Stimulated activated CD4-positive, alpha-beta T cell treated with anti-CD3 and anti-CD28 coated beads, Interleukin-1b, Interleukin-23, amount 100 ng/mL, for 1 hour (primary cell): ENCODE measurements at places on chromosomes 4 and X.

DNA sequence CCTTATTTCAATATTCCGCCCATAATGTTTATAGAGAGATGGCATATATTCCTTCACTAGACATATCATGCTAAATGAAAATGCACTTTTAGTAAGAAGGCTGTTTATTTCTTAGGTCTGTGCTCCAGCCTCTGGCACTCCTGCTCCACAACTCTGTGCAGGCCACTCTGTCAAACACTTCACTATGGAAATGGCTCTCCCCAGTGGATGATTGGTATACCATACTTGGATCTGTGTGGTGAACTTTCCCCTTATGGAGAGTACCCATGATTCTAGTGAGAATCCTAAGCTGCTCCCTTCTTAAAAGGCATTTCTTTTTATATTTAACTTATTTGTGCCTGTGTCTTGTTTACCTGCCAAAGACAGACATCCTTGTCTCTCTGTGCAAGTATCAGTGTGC, 480.1 kb upstream of the GALNT7 start:
- DNase-seq, result no peak

- no peak for DNase-seq
Observed at GRCh38 chr4:78762529-78762928, 13.6 kb upstream of the BMP2K start.

GRCh38 chrX:20267931-20268701, 1.4 kb upstream of the RPS6KA3 start:
- no peak for DNase-seq

DNA sequence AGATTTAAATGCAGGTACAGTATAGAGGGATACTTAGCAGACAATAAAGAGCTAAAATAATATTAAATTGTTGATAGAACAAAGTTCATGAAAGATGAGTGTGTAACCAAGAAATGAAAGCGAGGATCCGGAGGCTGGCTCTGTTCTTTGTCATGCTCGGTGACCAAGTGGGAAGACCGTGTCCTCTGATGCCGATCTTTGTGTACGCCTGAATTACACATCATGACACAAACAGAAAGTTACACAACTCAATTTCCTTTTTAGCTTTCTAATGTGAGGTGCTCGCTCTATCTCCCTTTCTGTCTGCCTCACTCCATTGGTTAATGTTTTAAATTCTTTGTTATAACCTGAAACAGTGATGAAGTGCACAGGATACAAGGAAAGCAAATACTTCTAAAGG, 114.8 kb upstream of the NEIL3 start:
- no peak for DNase-seq

GRCh38 chr4:24932515-24933225, 19.8 kb upstream of the CCDC149 start:
- DNase-seq, result no peak

DNA sequence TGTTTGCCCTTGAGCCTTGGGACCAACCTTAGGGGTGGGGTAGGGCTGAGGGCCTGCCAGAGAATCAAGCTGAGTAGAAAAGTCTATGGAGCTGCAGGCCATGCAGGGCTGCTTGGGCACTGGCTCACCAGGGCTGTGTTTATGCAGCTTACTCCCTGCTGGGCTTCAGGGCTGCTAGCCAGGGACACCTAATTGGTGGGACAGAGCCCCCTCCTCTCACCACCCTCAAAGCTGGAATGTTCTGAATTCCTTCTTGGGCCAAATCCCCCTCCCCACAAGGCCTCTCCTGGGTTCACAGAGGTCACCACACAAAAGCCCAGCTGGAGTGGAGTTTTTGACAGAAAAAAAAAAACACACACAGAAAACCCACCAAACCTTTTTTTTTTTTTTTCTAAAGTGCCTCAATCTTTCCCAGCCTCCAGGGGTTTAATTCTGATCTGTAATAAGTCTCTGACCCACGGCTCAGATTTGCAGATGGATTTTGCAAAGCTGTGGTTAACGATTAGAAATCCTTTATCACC, at the start of gene CLDN2:
Gene CLDN2, plus strand, starts transcription at position 471 of the 521 bp plus-strand sequence. CDS start 7,827 bp downstream, outside the sequence.
- no peak for DNase-seq

GRCh38 chr4:167614866-167615265, 380.6 kb upstream of the SPOCK3 start:
- DNase-seq, result no peak

DNA sequence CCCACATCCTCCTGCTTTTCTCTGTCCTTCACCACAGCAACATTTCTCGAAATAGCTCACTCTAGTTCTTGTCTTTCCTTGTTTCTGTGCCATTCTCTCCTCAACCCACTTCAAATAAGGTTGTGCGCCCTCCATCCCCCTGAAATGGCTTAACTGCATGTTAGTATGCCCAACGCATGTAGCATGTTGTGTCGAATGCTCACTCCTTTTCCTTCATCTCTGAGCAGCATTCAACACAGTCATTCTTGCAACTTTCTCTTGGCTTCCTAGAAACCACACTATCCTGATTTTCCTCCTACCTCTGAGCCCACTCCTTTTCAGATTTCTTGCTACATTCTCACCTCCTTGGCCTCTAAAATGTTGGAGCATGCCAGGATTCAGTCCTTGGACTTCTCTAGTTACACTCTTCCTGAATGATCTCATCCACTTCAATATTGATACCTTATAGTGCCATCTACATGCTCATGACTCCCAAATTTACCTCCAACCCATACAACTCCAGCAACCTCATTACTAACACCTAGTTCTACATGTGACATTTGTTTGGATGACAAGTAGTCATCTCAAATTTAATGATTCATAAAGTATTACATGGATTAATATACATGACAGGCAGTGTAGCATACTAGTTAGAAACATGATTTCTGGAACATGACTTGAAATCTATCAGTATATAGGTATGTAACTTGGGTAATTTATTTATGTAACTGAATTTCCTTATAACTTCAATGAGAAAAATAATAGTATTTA, 22.3 kb downstream of the RBMX start:
- no peak for DNase-seq

- no peak for DNase-seq
Observed at GRCh38 chrX:153864101-153864500, 21.9 kb downstream of the L1CAM start.

DNA sequence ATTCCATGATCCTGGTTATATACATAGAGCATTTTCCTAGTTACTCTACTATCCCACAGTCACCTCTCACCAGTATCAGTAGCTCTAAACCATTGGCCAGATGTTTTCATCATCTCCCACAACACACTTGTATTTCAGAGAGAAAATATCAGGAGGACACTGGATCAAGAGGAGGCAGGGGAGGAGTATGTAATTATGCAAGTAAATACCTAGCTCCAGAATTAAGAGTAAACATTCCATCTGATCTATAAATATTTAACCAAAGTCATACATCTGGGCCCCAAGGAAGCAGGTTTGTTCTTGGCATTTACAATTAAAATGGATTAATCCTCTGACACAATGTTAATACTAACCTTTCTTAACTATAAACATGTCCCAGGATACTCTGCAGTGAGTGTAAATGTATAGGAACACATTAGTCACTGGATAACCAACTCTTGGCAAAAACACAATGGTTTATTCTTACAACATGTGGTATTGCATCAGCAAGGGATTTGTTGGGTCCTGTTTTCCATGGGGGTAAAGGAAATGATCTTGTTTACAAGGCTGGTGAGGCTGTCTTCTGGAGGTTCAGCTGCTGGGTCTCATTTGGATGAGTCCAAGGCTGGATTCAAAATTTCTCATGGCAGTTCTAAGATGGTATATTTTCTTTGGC, 170.1 kb downstream of the ATG4A start:
- DNase-seq, result no peak

DNA sequence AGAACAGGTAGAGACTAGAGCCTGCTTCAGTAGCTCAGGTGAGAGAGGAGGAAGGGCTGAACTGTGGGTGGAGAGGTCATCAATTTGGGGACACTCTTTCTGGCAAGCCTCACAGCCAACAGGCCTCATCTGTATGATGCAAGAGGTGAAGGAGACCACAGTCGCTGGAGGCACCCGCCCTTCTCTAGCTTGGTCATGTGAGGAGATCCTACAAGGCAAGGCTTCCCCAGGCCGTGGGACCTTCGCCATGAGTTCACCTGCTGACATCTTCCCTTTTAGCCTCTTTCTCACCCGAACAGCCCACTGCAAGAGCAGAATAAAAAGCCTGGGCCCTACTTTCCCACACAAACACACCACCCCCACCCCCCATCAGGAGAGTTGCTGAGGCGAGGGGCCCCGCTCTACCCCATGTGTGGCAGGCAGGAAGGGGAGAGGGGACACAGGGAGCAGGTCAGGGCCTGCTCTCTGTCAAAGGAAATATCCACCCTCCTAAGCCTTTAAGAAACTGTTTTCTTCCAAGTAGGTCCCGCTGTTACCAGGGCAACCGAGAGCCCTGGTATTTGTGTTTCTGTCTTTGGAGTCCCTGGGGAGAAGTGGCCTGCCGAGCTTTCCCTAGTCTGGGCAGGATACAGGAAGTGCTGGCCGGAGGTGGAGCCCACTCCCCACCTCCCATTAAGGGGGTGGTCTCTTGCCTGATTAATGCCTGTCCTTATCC, 8.1 kb downstream of the RTL5 start:
- no peak for DNase-seq
